ENCODE measurements at places on chromosomes 6 and 20.

DNA sequence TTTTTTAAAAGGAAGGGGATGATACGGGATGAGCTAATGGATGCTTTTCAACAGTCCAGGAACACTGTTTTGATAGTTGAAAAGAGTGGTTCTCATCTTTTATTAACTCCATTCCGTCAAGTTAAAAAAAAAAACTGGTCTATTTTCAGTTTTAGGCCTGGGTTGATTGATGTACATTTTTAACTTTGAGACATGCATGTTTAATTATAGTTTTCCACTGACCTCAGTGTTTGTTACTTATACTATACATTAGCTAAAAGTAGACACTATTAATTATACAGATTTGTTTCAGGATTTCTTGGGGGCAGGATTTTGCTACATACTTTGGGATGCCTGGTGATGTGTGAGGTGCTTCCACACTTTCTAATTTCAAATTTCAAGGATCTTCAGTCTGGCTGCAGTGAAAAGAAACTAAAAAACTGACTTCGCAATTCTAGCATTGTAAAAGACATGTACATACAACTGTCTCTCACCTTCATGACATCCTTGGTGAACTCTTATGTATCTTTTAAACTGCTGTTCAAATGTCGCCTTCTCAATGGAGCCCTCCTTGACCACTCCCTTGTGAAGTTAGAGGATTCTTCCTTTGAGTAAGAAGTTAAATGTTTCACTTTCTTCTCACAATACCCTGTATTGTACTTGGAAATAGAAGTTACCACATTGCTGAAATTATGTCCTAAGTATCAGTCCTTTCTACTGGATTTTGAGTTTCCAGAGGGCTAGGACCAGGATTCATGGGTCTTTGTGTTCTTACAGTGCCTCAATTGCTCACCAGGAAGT lies 101.7 kb downstream of the TSHZ2 start:
- no peak for DNase-seq

DNA sequence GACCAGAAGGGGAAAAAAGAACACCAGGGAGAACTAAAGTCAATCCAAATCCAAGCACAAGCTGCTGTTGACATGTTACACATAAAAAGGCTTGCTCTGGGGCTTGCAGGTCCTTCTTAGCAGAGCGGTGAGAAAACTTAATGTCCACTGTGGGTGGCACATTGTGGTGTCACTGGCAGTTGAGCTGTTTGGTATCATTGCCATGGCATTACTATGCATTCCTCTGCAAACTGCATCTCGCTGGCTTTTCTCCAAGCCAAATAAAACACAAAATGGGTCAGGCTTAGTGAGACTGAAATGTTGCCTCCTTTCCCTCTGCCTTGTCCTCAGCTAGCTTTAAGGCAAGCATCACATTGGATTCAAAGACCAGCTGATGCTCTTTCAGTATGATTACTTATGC lies 40.9 kb downstream of the LY86 start:
- DNase-seq = no peak

DNA sequence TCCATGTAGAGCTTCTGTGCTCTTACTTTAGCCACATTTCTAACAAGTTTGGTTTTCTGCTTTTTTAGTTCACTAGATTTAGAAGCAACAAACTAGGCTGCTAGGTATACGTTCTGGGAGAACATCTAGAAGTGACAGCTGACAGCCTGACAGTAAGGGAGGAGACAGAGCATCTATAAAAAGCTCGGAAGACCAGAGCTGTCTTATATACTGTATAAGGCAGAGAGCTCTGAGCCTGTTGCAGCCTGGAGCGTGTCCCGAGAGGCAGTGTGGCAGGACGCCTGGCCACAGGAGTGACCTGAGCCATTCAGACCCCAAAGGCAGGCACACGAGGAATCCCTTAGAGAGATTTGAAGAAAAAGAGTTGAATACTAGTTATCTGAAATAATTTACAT lies 24.6 kb downstream of the PPP1R14C start:
- DNase-seq = no peak

DNA sequence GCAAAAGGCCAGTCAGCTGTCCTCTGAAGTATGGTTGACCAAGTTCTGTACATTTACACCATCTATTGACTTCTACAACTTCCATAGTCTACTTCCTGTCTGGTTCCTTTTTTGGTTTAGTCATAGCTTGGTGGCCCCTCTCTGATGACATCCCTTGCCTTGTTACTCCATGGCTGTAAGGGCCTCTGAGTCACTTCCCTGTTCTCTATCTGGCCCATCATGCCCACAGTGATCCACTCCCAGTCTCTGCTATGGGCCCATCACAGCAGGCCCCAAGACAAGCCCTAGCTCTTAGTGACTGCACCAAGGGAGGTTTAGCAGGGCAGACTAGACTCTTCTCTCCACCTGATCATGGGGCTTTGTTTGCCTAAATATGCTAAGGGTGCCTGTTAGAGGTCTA lies 441.6 kb downstream of the HACE1 start:
- no peak for DNase-seq

GRCh38 chr6:170057961-170058877 lies 232.7 kb downstream of the DLL1 start:
- no peak for DNase-seq

DNA sequence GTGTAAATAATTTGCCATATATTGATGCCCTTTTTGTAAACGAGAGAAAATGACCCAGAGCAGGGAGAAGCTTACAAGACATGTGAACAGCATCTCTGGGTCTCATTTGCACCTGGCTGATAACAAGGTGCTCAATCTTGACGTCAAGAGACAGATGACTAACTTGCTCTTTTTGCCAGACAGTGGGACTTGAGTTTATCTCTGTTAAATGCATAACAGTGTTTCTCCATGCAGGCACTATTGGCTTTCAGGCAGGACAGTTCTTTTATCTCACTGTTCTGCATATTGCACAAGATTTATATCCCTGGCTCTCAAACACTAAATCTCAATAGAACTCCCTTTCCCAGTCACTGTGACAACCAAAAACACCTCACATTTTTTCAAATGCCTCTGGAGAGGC lies 56.4 kb downstream of the RFX6 start:
- DNase-seq = no peak

GRCh38 chr6:79713701-79714322 lies 82.7 kb downstream of the SH3BGRL2 start:
- DNase-seq = peak; percentile 19

DNA sequence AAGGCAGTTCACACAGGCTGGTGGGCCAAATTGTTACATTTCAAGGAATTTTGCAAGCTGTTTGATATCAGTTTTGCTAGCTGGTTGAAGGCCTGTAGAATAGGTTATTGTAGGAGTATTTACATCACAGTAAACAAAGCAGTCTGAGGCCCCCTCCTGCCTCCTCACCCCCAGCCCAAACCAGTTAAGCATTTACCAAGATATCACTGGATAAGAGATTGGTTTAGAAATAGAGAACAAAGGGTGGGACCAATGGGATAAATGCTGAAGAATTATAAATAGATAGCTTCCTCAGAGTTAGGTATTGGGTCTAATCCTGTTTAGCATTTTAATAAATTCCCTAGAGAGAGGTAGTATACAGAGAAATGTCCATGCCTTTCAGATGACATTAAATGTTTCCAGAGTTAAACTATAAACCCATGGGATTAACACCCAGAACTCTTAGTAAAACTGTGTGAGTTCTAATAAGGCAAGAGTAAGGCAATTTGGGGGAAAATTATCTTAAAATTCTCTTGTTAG lies 2.3 kb upstream of the PHACTR2 start:
- no peak for DNase-seq

DNA sequence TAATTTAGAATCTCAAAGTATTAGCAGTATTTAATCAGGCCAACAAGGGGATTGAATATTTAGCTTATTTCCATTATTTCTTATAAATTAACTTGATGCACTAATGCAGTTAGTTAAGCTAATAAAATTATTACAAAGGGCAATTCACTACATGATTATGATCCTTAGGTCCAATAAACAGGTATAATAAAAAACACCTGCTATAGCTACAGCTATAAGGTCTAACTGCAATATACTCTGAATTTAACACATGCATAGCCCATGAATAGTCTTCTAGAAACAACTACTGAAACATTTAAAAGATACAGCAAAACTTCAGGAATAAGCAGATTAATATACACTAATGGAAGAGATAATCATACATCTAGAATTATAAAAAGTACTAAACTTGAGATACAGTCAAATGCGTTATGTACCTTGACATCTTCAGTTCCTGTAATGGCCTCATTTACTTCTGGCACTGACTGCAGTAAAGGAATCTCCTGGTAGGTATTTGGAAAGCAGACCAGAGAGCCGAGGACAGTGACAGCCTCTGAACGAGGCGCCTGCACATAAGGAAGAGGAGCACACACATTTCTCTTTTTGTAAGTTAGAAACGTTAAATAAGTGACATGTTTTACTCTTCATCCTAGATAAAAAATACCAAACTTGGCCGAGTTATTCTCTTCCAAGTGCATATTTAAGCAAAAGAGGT lies 168.5 kb downstream of the INSM1 start:
- no peak for DNase-seq

DNA sequence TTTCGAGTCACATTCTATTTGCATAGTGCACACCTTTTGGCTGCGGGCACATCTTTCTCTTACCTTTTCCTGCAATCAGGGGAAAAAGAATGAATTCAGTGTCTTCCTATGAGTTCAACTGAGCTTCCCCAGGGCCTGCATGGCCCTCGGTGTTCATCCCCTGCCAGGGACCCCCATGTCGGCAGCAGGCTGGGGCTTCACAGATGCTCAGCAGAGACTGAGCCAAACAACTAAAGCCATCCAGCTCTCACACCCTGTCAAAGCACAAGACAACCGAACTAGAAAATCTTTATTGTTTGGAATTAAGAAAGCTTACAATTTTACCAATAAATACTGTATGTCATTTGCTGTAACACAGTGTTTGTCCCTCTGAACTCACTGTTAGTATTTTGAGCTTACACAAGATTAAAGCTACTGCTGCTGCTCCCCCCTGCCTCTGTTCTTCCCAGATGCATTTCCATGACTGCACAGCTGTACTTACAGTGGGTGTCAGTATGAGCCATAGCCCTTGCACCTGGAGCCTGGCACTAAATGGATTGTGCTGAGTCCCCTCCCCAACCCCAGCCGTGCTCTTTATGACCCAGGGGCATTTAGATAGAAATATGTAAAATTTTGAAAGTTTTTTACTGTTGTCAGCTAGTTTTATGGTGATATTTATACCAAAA lies 205.8 kb downstream of the TMEM242 start:
- no peak for DNase-seq

GRCh38 chr6:55141611-55142010 lies 32.7 kb upstream of the HCRTR2 start:
- DNase-seq = no peak

GRCh38 chr20:14312001-14312400 lies 25.4 kb downstream of the FLRT3 start:
- no peak for DNase-seq

- DNase-seq = no peak
These were observed 39.9 kb downstream of the AFDN start for GRCh38 chr6:167866642-167867041.

DNA sequence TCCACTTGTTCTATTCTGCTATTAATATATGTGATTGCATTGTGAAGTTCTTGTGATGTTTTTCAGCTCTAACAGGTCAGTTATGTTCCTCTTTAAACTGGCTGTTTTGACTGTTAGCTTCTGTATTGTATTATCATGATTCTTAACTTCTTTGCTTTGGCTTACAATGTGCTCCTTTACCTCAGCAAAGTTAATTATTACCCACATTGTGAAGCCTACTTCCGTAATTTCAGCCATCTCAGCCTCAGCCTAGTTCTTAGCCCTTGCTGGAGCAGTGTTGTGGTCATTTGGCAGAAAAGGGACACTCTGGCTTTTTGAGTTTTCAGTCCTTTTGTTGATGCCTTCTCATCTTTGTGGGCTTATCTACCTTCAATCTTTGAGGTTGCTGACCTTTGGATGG lies 440.2 kb downstream of the TBC1D32 start:
- no peak for DNase-seq

DNA sequence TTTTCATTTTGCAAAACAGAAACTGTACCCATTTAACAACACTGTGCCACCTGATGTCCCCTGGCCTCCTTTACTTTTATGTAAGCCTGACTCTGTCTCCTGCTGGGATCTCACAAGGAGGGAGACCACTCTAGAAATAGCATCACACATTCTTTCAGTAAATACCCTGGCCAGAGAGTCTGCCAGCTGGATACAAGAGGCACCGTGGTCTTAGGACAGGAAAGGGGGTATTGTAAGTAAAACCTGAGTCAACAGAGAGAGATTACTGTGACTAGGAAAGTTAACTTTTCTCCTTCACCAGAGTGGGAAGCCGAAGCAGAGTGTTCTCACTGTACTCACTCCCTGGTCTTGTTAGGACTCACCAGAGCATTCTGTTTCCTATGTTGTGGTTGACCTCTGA lies 27.8 kb downstream of the CMTR1 start:
- no peak for DNase-seq

DNA sequence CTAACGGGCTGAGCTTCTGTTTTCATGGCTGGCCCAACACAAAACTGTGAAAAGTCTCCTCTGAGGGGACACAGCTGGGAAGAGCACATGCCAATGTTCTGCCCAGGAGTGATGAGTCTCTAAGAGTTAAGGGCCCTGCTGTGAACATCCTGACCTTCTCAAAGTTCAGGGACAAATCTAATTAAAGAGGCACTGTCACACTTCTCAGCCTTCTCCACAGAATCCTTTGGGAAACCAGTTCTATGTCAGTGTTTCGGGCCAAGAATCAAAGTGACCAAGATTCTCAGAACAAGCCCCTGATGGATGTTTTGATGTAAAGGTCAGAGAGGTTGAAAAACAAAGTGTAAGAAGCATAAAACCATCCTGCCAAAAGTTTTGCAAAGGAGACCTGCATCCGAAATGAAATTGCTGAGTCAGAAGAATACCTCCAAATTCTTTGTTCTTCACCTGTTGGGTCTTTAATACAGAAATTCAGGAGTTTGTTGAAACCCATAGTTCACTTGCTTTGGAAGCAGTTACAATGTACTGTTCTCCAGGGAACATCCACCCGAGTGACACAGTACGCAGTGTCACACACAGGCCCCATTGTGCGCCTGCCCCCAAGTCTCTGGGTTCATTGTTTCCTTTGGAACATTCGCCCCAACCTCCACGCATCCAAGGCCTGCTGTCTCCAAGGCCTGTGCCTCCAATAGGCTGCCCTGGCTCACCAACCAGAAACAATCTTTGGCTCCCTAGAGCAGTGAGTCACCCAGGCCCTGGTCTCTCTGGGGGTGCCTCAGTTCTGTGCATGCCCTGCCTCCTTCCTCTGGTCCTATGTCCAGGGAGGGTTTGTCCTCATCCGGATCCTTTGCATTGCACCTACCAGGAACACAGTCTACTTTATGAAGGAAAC lies 65.5 kb upstream of the QKI start:
- no peak for DNase-seq

DNA sequence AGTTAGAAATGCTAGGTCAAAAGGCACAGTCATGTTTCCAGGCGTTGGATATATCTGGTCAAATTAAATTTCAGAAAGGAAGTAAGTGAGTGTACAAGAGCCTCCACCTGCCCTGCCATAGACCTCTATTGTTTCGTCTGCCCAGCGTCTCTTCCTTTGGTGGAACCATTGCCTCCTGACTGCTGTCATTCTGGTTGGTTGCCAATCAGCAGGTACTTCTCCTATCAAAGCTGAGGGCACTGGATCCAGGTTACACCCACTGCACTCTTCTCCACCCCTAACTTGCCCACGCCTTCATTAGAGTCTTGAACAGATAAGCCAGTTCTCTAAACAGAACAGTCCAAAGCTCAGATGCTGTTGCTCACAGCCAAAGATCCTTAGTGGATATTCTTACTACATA lies 2.6 kb upstream of the WFDC5 start:
- DNase-seq = no peak
